ENCODE measurements at places on chromosomes 7 and 10. TPM values are rescaled to one million over a fixed set of nuclear protein-coding genes. Genes with fewer than 3 reads are reported as not detected.

NKX1-2 gene
- polyA plus RNA-seq: not detected

- no peak for DNase-seq
These were observed 50.1 kb downstream of the POLR3A start for GRCh38 chr10:77979221-77979620.

DNA sequence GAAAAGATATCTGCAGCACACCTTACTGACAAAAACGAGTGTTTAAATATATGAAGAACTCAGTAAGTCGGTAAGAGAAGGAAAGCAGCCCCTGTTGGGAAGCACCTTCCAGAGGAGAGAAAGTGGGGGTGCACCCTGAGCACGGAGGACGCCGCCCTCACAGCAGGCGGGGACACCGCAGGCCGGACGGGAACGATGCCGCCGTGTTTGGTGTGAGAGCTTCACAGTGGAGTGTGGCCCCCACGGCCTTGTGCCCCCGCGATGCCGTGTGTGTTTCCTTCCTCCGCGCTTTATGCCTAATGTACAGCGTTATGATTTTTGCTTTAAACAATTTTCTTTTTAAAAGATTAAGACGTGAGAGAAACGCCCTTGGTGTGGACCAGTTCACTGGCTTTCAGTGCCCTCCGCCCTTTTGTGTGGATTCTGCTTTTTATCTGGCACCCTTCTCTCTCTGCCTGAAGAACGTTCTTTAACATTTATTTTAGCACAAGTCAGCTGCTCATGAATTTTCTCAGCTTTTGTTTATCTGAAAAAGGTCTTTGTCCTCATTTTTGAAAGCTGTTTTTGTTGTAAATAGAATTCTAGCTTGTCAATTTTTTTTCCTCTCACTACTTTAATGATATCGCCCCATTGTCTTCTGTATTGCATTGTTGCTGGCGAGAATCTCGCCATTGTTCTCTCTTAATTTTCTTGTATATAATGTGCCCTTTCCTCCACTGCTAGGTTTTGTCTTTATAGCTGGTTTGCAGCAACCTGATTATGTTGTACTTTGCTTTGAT lies 110.7 kb downstream of the INPP5A start:
- DNase-seq: no peak

- DNase-seq: no peak
These were observed 34.6 kb downstream of the MGAM start for GRCh38 chr7:142030294-142030693.

GRCh38 chr10:130519791-130520190 lies 383.6 kb downstream of the GLRX3 start:
- no peak for DNase-seq

- DNase-seq: no peak
These were observed 106.4 kb upstream of the GPR26 start for GRCh38 chr10:123559823-123560092.

- no peak for DNase-seq
These were observed 57.8 kb downstream of the CYP51A1 start for GRCh38 chr7:92076509-92076908.

DNA sequence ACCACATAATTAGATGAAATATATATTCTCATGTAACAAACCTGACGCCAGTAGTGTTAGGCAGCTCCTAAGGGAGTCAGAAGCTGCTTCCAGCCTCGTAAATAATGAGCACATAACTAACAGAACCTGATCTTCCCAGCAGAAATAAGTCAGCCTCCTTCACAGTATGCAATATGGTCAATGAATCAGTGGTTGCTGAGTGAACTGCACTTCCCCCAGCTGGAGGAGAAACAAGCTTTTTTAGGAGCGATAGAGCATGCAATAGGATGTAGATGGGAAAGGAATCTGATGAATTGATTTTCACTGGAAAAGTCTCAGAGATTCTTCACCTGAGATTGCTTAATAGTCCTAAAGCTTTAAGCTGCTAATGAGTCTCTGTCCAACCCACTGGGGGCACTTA lies 337.2 kb upstream of the LRGUK start:
- no peak for DNase-seq
